ENCODE measurements at places on chromosomes 13 and 19.

- no peak for DNase-seq
Observed at GRCh38 chr19:2294687-2295335, 12.8 kb upstream of the PEAK3 start.

- DNase-seq: no peak
Observed at GRCh38 chr13:95207769-95208366, 93.4 kb downstream of the ABCC4 start.

- no peak for DNase-seq
Observed at GRCh38 chr19:4518345-4519171, at the start of gene PLIN4. Gene PLIN4, minus strand, starts transcription at chr19:4518486. Its CDS starts 214 bp downstream, at chr19:4518272.

GRCh38 chr19:48196321-48196763 is 25.9 kb downstream of the ZSWIM9 start:
- no peak for DNase-seq

DNA sequence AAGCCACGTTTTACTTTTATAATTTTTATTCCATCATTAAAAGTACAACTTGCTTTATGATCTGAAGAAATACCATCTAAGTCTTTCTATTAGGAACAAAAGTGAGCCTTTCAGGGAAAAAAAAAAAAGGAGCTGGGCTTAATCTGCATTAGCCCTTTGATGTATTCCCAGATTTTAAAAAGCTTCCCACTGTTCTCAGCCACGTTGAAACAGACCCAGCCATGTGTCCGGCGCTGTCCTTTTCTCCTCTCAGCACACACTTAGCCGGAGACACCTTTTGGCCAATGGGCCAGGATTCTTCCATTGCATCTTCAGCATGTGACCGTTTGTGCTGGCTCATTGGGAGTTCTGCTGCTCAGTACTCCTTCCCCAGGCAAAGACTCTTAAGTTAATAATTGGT is 105.5 kb downstream of the GGACT start:
- no peak for DNase-seq

GRCh38 chr13:42168496-42168895 is 103.5 kb upstream of the AKAP11 start:
- DNase-seq: no peak

DNA sequence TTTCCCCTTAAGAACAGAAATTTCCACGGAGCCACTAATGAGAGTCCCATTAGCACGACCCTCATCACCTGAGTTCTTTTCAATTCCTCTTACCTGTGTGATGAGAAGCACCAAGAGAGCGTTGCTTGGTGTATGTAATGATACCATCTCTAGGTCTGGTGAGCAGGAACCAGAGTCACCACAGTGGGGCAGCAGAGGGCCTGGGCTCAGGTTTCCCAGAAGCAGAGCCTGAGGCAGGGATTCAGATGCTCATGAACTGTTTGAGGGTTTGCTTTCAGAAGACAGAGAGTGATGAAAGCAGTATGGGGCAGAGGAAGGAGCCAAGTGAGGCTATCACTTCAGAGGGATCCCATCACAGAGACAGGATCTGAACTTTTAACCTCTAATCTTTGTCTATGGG is 3.1 kb upstream of the PTPRH start:
- no peak for DNase-seq

DNA sequence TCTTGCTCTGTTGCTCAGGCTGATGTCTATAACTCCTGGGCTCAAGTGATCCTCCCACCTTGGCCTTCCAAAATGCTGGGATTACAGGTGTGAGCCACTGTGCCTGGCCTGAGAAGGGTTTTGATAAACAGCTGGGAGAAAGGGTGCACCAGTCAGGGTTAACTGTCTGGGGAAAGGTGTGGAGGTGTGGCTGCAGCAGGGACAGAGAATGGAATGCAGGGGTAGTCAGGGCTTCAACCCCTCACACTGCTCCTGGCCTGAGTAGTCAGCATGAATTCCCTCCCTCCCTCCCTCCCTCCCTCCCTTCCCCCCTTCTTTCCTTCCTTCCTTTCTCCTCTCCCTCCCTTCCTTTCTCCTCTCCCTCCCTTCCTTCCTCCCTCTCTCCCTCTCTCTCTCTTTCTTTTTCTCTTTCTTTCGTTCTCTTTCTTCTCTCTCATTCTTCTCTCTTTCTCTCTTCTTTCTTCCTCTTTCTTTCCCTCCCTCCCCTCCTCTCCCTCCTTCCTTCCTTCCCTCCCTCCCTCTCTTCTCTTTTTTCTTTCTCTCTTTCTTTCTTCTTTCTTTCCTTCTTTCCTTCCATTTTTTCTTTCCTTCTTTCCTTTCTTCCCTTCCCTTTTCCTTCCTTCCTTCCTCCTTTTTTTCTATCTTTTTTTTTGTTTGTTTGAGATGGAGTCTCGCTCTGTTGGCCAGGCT is 16.0 kb downstream of the MYO1F start:
- DNase-seq: no peak

DNA sequence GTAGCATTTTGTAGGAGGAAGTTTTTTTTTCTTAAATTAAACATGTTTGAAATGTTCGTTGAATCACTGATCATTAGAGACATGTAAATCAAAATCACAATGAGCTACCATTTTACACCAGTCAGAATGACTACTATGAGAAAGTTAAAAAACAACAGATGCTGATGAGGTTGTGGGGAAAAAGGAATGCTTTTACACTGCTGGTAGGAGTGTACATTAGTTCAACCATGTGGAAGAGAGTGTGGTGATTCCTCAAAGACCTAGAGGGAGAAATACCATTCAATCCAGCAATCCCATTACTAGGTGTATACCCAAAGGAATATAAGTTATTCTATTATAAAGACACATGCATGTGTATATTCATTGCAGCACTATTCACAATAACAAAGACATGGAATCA is 122.0 kb upstream of the ARGLU1 start:
- DNase-seq: no peak

- no peak for DNase-seq
Observed at GRCh38 chr13:95536632-95537241, 15.8 kb upstream of the CLDN10 start.

DNA sequence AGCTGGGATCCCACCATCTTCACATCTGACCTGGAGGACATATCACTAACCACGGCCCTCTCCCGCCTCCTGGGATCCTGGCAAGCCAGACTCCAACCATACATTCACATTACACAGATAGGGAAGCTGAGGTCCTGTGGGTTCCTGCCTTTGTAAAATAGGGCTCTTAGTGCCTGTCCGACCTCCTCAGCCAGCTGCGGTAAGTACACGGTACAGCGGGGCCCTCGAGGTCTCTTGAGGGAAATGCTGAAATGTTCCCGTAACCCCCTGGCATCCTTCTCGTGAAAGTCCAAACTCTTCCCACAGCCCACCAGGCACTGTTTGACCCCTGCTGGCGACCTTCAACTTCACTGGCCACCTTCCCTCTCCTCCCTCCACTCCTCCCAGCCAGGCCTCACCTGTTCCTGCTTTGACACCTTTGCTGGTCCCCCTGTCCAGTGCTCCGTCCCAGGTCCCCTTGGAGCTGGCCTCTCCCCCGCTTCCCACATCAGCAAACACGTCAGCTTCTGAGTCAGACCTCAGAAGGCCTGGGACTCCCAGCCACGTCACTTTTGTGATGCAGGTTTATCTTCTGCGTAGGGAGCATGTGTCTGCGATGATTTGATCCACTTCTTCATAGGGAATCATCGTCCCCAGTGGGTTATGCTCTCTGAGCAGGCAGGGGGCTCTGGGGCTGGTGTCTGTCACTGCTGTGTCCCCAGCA is 8.8 kb upstream of the GNG7 start:
- DNase-seq: no peak

DNA sequence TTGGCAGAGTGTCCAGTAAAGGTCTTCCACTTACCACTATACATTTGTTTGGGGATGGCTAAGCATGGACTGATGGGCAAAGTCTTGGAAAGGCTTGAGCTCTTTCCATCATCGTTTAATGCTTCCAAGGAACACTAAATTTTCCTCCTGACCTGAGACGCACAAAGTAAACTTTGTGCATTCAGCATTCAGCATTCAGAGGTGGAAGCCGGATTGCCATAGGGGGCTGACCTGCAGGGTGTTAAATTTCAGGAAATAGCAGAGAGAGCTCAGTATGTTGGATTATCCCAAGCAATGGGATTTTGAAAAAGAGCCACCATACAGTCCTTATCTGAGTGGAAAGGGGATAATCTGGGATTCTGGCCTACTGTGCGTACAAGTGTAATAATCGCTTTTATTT is 14.0 kb downstream of the ZNF552 start:
- DNase-seq: no peak

DNA sequence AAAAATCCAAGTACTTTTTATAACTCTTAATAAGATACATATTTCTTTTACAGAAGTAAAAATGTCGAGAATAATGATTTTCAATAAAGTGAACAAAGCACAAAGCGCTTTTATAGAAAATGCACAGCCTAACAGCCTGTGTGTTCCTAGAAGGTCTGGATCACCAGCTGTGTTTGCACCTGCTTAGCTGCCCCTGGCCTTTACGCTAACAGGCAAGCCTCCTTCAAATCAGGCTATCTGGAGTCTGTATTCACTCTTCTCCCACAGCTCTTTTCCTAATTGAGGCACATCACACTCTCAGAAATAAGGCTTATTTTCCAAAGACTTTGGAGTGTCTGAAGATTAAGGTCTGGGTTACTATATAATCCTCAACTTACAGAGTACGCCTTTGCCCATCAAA is 183.1 kb downstream of the LHFPL6 start:
- DNase-seq: no peak

DNA sequence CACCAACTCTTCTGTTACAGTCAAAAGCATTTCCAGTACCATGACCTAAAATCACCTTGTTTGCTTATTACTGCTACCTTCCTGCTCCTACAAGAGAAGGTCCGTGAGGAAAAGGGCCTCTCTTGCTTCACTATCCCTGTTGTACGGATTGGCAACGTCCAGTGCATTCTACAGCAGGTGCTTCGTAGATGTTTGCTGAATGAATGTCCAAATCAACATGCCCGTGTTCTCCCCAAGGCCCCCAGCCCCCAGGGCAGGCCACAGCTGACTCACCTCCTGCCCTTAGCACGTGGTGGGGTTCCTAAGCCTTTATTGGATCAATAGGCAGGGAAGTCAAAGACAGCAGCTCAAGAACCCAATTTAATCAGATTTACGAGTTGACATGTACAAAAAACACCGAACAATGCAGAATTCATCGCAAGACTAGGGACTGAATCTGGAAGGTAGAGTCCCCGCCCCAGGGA is 5.5 kb upstream of the NAPA start:
- DNase-seq: no peak

- no peak for DNase-seq
Observed at GRCh38 chr19:18496167-18496979, 25.5 kb downstream of the ELL start.

GRCh38 chr13:66329988-66330451 is 900.1 kb downstream of the PCDH9 start:
- no peak for DNase-seq

GRCh38 chr13:71803066-71803465 is 63.9 kb downstream of the DACH1 start:
- DNase-seq: no peak
